NCI-H226 (cell line): ENCODE measurements at places on chromosomes 11 and 22.

DNA sequence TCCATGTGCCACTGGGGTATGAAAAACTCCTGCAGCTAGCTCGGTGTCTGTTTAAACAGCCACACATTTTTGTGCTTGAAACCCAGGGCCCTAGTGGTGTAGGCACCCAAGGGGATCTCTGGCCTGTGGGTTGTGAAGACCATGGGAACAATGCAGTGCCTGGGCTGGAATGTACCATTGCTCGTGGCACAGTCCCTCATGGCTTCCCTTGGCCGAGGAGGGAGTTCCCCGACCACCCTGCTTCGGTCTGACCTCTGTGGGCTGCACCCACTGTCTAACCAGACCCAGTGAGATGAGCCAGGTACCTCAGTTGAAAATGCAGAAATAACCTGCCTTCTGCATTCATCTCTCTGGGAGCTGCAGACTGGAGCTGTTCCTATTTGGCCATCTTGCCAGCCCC lies 214.0 kb downstream of the TRPC6 start:
- no peak for DNase-seq

DNA sequence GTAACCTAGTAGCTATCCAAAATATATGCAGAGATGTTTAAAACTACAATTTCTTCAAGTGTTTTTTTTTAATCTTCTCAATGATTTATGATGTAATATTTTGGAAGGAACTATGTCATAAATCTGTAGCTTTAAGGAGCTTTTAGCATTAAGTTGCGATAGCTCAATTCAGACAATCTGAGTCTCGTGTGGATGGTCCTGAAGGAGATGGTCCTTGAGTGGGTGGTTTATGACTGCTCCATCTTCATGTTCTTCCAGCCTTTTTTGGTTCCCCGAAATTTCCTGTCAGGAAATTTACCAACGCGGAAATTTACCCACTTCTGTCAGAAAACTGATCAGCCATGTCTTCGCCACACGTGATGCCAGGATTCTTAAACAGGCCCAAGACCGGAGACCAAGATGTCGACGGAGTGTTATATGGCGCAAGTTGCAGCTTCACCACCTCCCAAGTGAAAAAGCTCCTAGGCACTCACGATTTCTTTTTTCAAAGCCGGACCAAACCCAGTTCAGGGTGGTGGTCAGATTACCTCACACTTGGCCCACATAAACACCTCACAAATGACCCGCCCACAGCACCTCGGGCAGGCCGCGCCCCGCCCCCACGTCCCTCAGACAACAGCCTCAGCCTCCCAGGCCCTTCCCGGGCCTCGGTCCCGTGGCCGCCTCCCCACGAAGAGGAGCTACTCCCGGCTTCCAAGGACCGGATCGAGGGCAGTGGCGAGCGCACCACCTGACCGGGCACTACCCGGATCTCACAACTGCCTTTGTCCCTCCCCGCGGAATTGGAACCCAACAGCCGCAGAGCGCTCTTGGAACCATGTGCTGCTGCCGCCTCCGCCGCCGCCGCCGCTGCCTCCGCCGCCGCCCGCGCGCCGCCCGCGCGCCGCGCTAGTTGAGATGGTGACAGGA lies at the start of gene MORC2:
Gene MORC2, minus strand, starts transcription at position 760 of the 909 bp plus-strand sequence. CDS start 885 bp downstream, outside the sequence.
- peak; percentile 56 for DNase-seq

GRCh38 chr11:12192794-12193514 lies 82.6 kb downstream of the MICAL2 start:
- DNase-seq, result no peak

GRCh38 chr22:38868886-38869381 lies 3.1 kb downstream of the CBX6 start:
- no peak for DNase-seq

GRCh38 chr11:1839924-1840779 lies 1.4 kb downstream of the TNNI2 start:
- no peak for DNase-seq

DNA sequence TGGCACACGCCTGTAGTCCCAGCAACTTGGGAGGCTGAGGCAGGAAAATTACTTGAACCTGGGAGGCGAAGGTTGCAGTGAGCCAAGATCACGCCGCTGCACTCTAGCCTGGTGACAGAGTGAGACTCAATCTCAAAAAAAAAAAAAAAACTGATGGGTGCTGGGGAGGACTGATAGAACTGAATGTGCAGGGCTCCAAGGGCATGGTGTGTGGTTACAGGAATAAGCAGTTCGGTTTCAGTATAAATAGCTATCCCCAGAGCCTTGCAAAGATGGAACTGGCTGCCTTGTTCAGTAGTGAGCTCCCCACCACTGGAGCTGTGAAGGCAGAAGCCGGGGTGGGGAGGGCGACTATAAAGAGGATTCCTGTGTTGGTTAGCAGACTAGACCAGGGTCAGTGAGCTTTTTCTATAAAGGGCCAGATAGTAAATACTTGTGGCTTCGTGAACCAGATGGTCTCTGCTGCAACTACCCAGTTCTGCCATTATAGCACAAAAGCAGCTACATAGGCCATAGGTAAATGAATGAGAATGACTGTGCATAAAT lies 5.9 kb downstream of the TOM1 start:
- no peak for DNase-seq

GRCh38 chr11:80635178-80635577 lies 1194.3 kb upstream of the TENM4 start:
- no peak for DNase-seq

GRCh38 chr11:70698871-70699270 lies 300.5 kb downstream of the CTTN start:
- DNase-seq, result no peak
